Esophagus muscularis mucosa (tissue), 4 donors: ENCODE measurements at places on chromosomes 2 and 18. TPM values are rescaled to one million over a fixed set of nuclear protein-coding genes. Genes with fewer than 3 reads are reported as not detected.

- DNase-seq = no peak
Measured at GRCh38 chr2:177888581-177888980, 184.0 kb downstream of the PDE11A start.

DNA sequence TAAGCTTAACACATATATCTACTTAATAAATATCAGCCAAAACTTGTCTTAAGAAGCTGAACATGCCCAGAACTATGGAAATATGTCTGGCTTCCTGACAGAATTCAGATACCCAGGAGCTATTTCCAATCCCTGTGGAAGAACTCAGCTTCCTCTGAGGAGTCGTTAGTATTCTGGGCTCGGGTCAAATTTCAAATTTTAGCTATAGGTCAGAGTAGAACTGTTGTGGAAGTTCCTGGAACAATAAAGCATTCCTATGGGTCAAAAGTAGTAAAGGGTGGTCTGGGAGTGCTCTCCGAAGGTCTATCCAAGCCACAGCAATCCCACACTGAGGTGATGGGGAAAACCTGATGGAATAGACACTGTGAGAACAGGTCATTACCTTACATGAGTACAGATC lies 342.7 kb upstream of the CHST9 start:
- no peak for DNase-seq

DNA sequence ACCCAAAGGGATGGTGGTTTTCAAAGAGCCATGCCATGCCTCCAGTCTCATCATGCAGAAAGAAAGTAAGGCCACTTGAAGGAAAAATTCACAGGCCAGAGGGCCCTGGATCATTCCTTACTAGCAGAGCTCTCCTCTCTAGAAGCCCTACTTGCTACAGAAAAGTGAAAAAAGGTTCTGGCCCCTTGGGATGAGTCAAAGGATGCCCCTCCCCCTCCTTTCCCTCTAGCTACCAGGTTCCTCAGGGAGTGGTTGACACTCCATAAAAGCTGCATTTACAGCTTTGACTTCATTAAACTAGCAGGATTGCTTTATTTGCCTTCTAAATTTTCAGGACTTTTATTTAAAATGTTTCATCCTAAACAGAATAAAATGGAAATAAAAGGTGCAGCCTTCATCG lies 21.2 kb downstream of the OSR1 start:
- DNase-seq = no peak

DNA sequence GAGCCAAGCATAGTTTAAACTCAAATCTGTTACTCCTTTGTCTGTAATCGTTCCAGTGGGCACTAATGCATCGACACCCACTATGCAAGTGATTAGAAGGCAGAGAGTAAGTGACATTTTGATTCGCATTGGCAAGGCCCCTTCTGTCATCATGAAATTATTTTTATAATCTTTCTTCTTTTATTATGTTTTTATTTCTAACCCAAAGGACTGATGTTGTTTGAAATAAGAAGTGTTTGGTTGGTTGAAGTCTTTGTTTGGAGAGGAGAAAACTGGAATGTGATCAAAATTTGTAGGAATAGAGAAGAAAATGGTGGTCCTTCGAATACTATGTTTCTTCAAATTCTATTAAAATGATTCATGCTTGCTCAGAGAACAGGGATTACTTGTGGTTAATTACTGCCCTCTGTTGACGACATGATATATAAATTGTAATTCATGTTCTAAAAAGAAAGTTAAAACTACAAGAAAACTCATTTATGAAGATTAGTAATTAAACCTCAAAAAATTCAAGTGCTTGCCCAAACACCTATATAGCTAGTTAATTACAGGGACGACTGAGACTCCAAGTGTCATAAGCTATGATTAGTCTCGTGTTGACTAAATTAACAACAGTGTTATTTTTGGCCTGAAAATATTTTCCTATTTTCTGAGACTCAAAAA lies 26.4 kb upstream of the TFPI start:
- no peak for DNase-seq

The OR6B2 gene
- not detected for total RNA-seq

The EGR4 gene
- 0.17 TPM for total RNA-seq

GRCh38 chr2:37711831-37712230 lies 40.4 kb upstream of the CDC42EP3 start:
- no peak for DNase-seq

DNA sequence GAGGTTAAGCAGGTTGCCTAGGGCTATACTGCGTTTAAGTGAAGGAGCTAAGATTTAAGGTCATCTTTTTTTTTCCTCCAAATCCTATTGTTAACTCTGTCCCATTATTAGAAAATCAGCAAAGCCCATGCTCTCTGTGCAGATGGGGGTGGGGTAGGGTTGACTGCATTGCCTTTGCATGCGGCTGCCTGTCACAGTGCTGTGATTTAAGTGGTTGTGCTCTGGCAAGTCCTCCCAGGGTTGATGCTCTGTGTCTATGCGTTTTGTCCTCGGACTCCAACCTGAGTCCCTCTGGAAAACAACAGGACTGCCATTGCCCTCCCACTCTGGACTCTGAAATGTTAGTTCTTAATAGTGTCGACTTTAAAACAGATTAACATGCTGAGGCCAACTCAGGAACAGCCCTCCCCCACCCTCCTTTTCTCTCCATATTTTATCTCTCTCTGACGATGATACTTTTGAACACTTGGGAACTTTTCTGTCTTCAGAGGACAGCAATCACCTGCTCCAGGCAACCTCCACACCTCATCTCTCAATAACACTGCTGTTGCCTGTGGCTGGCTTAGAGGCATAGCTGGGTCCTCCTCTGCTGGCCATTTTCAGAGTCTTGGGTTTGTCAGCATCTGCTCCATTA lies 5.8 kb downstream of the FHOD3 start:
- DNase-seq = peak; percentile 68

DNA sequence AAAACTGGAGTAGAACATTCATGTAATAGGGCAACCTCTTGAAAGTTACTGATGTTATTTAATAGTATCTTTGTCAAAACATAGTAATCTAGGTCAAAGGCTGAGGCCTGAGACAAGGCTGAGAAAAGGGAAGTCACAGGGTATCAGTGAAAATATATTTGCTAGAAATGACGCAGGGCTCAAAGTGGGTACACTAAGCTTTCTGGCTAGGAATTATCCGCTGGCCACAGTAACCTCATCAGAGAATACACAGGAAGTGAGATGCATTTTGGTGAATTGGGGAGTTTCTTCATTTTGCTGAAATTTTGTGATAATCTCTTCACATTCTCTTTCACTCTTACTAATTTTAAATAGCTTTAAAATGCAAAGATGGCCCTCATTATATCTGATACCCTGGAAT lies 206.8 kb downstream of the OTX1 start:
- no peak for DNase-seq

The CXCR1 gene
- total RNA-seq = not detected

- DNase-seq = no peak
Measured at GRCh38 chr2:220281771-220282170, 654.3 kb downstream of the SLC4A3 start.

- DNase-seq = no peak
Measured at GRCh38 chr2:103986001-103986400, 867.9 kb upstream of the POU3F3 start.

The PSMD14 gene
- total RNA-seq = 46.2 TPM

The UGT1A8 gene
- not detected for total RNA-seq

DNA sequence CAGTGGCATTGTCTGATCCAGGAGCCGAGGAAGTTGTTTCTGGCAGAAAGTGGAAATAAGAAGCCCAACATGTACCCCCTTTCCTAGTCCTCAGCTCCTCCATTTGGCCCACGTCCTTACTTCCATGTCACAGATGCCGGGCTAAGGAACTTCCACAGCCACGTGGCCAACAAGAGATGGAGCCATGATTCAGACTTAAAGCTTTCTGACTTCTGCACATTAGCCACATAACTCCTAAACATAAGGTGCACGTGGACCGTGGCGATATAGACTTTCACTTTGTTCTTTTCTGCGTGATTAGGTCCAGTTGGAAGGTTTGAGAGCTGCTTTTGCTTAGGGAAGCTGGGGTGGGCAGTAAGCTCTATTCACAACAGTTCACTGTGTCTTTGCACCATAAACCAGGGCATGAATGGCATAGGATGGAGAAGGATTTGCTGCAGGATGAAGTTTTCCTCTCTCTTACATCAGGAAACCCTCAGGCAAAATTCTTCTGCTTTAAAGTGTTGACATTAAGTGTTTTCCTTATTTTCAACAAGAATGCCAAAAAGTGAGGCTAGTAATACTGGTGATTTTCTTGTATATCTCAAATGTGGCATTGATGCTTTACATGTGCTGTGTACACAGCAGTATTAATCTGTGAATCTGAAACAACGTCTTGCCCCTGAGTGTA lies 61.2 kb upstream of the RBM44 start:
- no peak for DNase-seq

The KCNIP3 gene
- 29.2 TPM for total RNA-seq

- no peak for DNase-seq
Measured at GRCh38 chr18:31738460-31739407, 21.9 kb downstream of the SLC25A52 start.

The ATP6V1C2 gene
- total RNA-seq = not detected

GRCh38 chr2:98576666-98577312 lies 31.5 kb downstream of the COA5 start:
- no peak for DNase-seq

DNA sequence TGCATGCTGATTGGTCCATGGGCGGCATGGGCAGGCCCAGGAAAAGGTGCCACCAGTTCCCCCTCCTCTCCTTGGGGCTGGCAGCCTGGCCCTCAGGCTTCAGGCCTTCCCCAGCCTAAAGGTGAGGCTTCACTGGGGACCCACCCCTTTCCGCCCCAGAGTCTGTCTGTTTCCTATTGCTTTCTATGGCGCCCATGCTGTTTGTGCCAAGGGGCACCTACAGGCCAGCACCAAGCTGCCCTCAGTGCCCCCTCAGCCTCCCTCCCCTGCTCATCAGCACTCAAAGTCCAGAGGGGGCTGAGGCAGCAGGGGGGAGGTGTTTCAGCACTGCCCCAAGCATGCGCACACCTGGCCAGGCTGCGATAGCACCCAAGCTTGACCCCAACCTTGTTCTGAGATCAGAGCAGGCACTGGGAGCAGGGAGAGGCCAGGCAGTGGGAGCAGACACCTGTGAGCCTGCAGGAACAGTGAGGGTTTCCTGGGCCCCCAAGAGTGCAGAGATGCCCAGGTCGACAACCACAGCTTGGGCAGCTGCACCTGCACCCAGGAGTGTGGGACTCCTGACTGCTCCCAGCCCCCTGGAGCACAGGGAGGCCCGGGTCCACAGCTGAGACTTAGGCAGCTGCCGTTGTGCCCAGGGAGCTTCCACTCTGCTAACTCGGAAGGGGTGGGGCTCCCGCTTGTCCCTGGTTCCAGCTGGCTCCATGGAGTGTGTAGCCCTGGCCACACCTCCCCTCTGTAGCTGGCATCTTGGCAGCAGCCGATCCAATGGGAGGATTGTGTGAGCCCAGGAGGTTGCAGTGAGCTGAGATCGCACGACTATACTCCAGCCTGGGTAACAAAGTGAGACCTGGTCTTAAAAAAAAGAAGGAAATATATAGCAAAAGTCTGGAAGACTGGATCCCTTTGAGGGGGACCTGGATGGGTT lies 69.1 kb downstream of the NCAPH start:
- DNase-seq = no peak

DNA sequence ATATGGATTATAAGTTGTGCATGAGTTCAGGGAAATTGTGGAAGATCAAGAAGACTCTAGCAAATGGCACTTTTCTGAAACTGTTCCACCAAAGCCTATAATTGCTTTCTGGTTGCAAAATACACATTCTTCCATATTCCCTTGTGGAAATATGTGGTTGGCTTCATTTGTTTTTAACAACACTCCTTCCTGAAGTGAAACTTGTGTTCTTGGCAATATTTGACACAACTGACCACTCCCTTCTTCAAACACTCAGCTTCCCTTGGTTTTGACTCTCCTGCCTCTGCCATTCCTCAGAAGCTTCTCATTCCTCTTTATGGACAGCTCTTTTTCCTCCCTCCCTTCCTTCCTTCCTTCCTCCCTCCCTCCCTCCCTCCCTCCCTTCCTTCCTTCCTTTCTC lies 192.3 kb downstream of the PMAIP1 start:
- DNase-seq = no peak

GRCh38 chr2:23306401-23306800 lies 78.6 kb upstream of the KLHL29 start:
- DNase-seq = no peak
